Thoracic aorta (tissue), 2 donors: ENCODE measurements at places on chromosomes 3 and 15.

- no peak for DNase-seq
These were observed 57.0 kb upstream of the ITGA11 start for GRCh38 chr15:68488966-68489365.

DNA sequence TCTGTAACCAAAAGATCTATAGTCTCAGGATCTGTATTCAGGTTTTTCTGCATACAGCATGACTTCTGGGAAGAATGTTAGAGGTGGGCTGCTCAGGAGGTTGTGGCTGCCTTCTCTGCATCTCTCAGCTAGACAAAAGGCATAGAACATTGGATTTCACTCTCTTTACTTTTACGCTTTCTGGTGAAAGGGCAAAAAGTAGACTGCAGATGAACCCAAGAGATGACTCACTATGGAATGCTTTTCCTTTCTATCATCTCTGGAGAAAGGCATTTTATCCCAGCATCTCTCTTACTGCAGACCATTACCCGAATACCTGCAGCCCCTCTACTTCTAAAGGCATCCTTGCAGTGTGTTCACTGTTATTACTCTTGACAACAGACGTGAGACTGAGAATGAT lies 222.2 kb downstream of the WNT5A start:
- DNase-seq, result no peak

- no peak for DNase-seq
These were observed 1.8 kb downstream of the HDGFL3 start for GRCh38 chr15:83205725-83206324.

- DNase-seq, result no peak
These were observed 556.3 kb upstream of the TBL1XR1 start for GRCh38 chr3:177753451-177754155.

GRCh38 chr3:63478990-63479660 lies 173.3 kb upstream of the SNTN start:
- DNase-seq, result no peak

- DNase-seq, result no peak
These were observed 35.2 kb downstream of the GLB1 start for GRCh38 chr3:33061782-33062181.

DNA sequence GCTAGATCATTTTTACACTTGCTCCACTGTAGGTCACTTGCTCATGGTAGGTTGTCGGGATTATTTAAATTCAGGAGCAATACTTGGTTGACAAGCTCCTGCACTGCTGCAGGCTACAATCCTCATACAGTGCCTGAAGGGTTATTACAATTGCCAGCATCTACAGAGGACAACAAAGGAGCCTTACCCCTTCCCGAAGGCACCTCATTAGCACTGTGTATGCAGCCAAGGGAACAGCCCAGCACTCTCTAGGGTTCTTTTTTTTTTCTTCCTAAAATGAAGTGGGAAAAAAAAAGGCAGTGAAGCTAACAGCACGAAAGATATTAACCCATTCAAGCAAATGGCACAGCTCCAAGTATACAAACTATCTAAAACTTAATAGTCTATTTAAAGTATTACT lies 142.7 kb downstream of the ULK4 start:
- no peak for DNase-seq

- no peak for DNase-seq
These were observed 16.4 kb downstream of the CLK3 start for GRCh38 chr15:74631935-74632560.

DNA sequence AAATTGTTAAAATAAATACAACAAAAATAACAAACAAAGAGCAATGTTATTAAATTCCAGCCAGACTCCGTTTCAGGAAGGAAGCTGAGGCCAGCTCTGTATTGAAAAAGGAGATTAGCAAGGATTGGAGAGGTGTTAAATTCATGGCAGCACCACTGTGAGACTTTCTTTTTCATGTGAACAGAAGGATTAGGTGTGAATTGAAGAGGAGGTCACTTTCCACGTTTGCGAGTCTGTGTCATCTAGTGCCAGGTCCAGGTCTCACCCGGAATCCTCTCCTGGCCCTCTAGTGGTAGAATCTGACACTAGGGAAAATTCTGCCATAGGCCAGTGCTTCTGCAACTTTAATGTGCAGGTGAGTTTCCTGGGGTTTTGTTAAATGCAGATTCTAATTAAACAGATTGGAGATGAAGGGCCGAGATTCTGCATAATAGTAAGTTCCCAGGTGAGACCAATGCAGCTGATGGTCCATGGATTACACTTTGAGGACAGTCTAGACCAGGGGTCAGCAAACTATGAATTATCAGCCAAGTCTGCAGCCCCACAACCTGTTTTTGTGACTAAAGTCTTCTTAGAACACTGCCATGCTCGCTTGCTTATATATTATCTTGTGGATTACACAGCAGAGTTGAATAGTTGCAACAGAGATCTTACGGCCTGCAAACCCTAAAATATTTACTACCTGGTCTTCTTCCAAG lies 9.2 kb upstream of the SLC6A1 start:
- DNase-seq, result no peak
